Bronchial epithelial cell (primary cell): ENCODE measurements at places on chromosomes 4 and X. TPM values are rescaled to one million over a fixed set of nuclear protein-coding genes. Genes with fewer than 3 reads are reported as not detected.
A peak's percentile ranks its signal among the peaks of the same experiment; 100 is the strongest.

DNA sequence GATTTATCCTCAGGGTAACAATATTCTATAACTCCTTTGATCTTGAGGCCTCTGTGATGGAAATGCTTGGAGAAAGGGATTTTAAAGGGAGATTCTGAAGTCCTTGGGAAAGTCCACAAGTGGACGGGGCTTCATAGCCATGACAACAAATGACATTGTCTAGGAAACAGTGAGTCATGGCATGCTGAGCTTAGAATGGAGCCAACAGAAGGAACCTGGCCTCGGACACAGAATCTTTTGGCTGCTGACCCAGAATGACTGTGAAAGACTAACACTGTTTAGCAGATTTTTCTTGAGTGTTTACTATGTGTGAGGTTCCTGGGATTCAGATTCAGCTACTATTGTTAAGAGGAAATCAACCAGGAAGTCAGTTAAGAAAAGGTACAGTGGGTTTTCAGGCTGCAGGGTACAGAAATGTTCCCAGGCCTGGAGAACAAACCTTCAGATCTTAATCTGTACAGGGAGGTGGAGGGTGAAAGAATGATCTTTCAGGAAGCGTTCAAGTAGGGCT lies 18.1 kb upstream of the CXCL2 start:
- DNase-seq = peak; percentile 91

DNA sequence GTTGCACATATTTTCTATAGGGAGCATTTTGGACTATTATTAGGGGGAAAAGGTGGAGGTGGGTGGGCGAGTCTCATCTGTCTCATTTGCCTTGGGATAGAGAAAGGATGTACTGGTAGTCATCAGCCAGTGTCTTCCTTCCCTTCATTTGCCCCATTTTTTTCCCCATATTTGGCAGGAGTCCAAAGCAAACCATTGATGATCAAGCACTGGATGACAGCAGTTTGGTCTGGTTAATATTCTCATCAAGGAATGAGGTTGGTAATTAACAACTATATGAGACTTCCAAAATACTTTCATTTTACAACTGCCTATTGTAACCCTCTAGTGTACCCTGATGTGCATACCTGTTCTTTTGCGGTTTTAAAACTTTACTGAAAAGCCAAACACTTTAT lies 22.6 kb upstream of the IGFBP7 start:
- no peak for DNase-seq

- no peak for DNase-seq
Observed at GRCh38 chr4:3293401-3294391, 875 bp downstream of the RGS12 start.

GRCh38 chrX:100677611-100678181 lies 33.7 kb downstream of the SRPX2 start:
- DNase-seq = no peak

DNA sequence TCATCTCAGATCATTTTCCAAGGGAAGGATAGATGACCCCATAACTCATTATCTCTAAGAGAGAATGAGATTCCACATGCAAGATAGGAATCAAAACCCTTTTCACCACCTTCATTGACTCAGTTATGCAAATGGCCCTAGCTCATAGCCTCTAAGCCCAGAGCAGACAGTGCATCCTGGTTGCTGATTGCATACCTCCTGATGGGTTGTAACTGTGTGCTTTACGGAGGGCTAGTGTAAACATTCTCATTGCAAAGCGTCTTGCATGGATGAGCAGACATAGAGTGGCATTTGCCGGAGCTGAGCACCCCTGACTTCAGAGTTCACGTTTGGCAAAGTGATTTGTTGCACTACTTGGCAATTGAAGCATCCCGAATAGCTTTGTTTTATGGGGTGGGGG lies 151.0 kb downstream of the VCX3A start:
- no peak for DNase-seq

GRCh38 chr4:184162596-184162995 lies 55.1 kb downstream of the ENPP6 start:
- no peak for DNase-seq

DNA sequence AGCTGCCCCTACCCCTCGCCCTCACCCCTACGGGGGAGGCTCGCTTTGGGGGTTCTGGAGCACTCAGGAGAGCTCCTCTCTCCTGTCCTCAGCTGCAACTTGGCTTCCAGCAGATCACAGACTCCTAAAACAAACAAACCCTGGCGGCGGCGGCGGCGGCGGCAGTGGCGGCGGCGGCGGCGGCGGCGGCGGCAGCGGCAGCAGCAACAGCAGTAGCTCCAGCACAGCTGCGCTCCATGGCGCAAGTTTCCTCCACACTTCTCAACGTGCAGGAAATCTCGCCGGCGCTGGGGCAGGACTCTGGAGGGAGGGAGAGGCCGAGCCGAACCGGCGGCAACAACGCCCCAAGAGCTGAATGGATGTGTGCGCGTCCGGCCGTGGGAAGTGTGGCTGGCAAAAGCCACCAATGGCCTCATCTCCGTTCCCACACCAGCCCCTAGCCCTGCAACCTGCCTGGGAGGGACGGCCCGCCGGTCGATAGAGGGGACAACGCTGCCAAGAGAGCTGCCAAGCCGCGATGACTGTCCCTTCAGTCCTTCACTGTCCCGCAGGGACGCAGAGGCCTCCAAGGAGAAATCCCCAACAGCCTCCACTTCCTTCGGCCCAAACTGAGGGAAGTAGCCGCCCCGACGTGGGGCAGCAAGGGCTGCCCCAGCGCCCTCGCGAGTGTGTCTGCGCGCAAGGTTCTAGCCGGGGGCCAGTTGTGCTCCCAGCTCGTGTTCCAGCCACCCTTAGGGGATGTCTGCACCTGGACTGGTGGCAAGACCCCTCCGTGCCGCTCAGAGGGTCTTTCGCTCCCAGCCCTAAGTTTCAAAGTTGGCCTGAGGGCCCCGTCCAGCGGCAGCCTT lies 775 bp downstream of the SHROOM4 start:
- DNase-seq = no peak

DNA sequence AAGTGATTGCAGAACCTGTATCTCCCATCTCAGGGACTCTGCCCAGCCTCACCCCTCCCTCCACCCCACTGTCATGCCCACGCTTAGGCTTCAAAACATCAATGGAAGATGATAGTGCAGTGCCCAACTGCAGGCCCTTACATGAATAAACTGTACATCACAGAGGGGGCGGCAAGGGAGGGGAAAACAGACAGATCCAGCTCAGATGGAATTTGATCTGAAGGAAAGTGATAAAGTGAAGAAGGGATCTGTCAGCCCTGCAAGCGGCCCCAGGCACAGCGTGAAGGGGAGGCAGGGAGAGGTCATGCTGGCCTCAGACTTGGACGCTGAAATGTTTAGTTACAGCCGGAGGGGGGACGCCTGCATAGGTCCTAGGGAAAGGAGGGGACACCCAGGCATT lies 38.5 kb downstream of the GYG2 start:
- no peak for DNase-seq

GRCh38 chr4:102157984-102158383 lies 187.3 kb downstream of the SLC39A8 start:
- DNase-seq = no peak

GRCh38 chr4:18203966-18204365 lies 182.4 kb upstream of the LCORL start:
- DNase-seq = no peak

DNA sequence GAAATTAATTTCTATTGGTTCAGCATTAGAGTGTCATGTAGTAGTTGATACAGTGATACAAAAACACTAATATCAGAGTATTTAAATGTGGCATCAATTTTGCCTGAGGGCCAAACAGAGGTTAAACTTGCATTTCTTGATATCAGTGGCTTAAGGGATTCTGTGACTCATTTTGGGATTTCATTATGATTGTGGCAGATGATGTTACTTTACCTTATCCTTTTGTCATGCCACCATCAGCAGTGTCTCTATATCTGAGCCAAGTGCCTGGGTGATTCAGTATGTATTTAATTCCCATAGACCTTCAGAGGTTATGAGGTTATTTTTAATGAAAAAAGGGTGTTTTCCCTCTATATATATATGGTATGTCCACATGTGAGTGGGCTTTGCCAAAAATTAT lies 582.9 kb downstream of the ADGRL3 start:
- peak; percentile 22 for DNase-seq

Gene KIAA1210
- not detected in 2 replicates for total RNA-seq

Gene TLR6
- total RNA-seq = 0.26 and 0.38 TPM in 2 replicates

Gene MGAT4D
- total RNA-seq = not detected in 2 replicates

Gene IL2
- not detected in 2 replicates for total RNA-seq

Gene APOO
- 6.0 and 7.4 TPM in 2 replicates for total RNA-seq
